Islet precursor cell (in vitro differentiated cells): ENCODE measurements at places on chromosomes 6 and 20.

GRCh38 chr20:37997516-37997915 is 35.7 kb downstream of the TTI1 start:
- DNase-seq, result no peak

DNA sequence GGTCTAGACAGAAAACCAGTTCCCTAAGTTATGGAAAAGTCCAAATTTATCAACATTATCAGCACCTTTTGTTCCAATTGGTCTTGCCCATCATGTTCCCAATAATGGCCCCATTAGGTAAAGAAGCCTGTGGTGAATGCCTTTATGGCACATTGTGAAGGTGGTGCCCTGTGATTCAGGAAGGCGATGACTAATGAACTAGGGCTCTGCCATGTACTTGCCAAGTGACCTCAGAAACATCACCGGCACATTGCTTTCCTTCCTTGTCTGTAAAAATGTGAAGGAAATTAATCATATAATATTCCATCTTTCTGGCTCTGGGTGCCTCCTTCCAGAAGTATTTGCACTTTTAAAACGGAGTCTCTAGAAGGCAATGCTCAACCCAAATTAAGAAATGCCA is 132.3 kb downstream of the UNC5CL start:
- DNase-seq, result no peak

DNA sequence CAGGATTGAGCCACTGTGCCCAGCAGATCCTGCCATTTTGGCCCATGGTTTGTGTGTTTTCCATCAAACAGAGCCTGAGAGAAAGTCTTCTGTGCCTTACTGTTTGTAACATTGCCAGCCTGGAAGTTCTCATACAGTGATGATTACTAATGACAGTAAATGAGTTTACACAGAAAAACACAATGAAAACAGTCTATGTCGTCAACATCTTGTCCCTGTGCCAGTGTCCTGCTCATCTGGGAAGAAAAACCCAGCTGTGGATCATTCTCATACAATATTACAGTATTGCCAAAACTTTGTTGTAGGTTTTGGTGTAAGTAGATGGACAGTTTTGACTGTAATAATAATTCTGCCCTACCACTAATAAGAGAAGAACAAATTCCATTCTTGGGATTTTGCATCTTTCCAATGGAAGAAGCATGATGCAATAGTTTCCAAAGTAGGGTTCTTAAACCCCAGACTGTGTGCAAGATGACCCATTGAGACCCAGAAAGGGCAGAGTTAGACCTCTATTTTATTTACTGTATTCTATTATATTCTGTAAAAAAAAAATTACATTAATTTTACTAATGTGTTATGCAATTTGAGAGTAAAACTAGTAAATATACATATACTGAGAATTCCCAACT is 135.0 kb upstream of the JARID2 start:
- no peak for DNase-seq

- no peak for DNase-seq
These were observed 46.9 kb downstream of the SOD2 start for GRCh38 chr6:159646116-159646515.

DNA sequence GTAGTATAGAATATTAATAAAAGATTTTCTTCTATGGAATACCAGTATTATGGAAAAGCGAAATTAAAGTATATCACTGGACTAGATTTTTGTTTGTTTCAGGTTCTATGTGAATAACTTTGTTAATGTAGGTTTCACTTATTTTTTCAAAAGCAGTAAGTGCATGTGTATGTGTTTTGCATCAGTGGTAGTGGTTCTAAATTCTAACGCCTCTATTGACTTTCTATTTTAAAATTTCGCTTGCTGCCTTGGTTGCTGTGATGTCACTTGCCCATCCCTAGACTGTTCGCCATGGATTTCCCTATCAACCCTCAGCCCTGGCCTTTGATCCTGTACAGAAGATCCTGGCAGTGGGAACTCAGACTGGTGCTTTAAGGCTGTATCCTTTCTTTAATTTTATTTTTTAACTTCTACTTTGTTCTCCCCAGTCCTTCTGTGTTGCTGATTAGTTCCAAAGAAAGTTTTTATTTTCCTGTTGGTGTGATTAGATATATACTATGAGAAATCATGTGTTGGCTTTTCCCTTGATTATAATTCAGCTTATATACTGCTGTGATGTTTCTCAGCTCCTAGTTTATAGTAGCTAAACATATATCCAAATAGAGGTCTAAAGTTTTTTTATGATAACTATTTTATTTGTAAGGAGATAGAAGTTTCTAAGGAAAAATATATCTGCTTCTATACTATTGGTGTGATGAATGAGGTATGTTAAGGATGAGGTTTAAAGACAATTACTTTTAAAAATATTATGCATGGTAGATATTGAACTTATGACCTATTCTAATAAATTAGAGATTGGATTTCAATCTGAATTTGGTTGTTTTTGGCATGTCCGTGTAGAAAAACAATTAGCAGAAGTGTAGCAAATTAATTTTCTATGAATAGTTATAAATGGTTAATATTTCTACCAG is 1.7 kb downstream of the STXBP5 start:
- DNase-seq, result no peak
